ENCODE measurements at places on chromosomes 6 and 20.

DNA sequence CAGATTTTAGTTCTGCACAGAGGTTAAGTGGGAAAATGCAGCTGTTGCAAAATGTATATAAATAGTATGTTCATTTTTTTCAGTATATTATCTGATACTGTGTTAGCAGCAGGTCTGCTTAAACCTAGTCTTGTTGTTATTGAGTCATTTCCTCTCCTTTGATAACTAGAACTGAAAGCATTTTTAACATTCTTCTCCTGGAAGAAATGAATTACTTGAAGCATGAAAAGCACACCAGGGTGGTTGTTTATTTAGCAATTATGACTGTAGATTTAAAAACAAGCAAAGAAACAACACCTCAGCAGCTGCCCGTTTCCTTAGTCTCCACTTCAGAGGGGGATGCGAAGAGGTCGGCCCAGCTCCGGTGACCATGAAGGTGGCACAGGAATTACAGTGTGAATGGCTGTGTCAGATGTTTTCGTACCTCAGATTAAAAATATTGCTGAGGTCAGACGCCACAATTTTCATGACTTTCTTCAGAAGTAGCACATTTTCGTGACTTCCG lies 53.5 kb downstream of the GOPC start:
- no peak for DNase-seq

DNA sequence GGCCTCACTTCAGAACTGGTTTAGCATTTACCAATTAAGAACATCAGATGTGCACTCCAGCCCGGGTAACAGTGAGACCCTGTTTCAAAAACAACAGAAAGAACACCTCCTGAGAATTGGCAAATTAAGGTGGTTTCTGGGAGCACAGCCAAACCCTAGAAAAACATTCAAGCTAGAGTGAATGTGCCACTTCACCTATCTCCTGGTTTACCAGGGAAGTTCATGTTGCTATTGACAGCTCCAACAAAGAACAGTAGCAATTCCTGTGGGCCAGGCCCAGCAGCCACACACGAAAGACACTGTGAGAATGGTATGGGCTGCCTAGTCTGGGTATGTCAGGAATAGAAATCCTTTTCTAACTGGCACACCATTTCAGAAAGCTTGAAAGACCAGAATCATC lies 4.9 kb downstream of the POLR1C start:
- no peak for DNase-seq

- no peak for DNase-seq
Observed at GRCh38 chr6:99412065-99412464, 13.0 kb downstream of the PNISR start.

DNA sequence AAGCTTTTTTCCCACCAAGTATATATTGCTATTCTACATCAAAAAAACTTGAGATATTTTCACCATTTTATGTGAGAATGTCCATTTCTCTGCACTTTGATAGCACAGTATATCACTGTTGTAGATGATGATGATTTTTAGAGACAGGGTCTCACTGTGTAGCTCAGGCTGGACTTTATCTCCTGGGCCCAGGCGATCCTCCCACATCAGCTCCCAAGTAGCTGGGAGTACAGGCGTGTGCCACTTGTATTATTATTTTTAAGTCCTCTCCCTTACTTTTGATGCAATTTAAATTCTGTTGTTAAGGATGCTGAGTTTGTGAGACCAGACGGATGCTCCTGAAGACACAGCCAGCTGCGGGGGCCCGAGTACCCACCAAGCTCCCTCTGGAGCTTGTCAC lies 326.8 kb downstream of the QKI start:
- no peak for DNase-seq

- DNase-seq: no peak
Observed at GRCh38 chr20:50034567-50035180, 51.9 kb downstream of the SNAI1 start.

GRCh38 chr20:53491462-53491861 lies 102.2 kb downstream of the ZNF217 start:
- DNase-seq: no peak

GRCh38 chr6:38579010-38579628 lies 60.6 kb downstream of the BTBD9 start:
- DNase-seq: no peak

DNA sequence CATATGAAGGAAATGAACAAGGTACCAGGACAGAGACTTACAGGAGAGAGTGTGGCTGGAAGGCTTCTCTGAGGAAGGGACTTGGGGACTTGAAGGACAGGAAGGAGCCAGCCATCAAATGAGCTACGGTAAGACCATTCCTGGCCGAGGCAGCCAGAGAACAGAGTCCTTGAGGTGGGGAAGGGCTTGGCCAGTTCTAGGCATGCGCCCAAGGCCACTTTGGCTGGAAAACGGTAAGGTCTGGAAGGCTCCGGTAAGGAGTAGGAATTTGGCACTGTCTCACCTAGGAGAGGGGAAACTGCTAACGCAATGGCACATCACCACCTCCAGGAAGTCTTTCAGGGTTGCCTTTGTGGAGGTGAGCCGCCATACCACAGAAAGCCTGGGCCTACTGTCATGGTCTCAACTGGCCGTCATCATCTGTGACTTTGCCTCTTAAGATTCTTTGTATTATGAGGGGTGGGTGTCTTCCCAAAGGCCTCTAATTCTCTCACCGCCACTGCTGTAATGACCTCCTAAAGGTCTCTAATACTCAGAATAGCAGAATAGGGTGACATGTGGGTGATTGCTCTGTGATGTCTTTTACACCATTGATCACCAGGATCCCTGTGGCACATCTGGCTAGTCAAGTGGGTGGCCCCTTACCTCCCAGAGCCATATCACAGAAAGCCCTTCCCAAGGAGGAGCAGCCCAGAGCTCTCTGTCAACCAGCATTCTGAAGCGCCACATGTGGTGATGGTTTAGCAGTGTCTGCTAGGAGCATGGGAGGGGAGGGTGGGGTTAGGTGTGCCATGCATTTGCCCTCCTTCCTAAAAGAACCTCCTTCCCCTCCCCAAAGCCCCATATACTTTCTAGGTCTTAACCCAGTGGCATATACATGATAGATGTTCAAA lies 17.7 kb upstream of the STX16 start:
- peak; percentile 35 for DNase-seq

DNA sequence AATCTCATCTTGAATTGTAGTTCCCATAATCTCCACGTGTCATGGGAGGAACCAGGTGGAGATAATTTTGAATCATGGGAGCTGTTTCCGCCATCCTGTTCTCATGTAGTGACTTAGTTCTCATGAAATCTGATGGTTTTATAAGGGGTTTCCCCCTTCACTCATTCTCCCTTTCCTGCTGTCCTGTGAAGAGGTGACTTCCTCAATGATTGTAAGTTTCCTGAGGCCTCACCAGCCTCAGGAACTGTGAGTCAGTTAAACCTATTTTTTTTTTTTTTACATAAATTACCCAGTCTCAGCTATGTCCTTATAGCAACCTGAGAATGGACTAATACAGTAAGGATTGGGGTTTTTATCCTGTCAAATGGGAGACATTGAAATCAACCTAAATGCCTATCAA lies 328.3 kb downstream of the TBC1D32 start:
- no peak for DNase-seq

- DNase-seq: no peak
Observed at GRCh38 chr6:4282926-4283325, 147.6 kb upstream of the ECI2 start.

GRCh38 chr6:37507690-37508421 lies 8.2 kb upstream of the CCDC167 start:
- no peak for DNase-seq

- no peak for DNase-seq
Observed at GRCh38 chr6:47044397-47044796, 2.3 kb upstream of the ADGRF1 start.

DNA sequence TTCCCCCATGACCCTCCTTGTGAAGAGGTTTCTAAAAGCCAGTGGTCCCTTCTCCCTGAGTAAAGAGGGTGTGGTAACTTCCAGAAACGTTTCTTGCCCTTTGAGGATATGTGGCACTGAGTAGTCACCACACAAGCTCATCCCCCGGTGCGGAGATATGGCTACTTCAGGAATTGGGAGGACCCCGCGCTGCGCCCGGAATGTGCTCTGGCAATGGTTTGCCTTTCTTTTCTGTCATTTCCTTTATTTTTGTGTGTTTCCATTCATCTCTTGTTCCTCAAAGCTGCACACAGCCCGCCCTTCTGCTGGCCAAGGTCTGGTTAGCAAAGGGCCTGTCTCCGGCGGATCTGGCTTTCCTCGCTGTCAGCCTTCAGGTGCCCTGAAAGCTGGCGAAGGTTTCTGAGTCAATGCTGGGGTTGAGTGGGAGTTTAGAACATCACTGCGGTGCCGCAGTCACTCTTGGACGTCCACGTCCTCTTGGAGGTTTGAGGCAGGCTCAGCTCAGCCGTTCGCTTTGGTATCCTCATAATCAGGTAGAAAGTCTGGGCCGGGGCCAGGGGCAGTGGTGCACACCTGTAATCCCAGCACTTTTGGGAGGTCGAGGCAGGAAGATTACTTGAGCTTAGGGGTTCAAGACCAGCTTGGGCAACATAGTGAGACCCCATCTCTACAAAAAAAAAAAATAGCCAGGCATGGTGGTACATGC lies 67.2 kb downstream of the TCP11 start:
- DNase-seq: no peak

- no peak for DNase-seq
Observed at GRCh38 chr6:144581812-144582537, 296.8 kb downstream of the UTRN start.
